ENCODE measurements at places on chromosomes 5 and 9.

GRCh38 chr9:95511952-95512708 lies 4.6 kb downstream of the PTCH1 start:
- no peak for DNase-seq

GRCh38 chr9:123742009-123742767 lies 187.7 kb downstream of the DENND1A start:
- DNase-seq: no peak

DNA sequence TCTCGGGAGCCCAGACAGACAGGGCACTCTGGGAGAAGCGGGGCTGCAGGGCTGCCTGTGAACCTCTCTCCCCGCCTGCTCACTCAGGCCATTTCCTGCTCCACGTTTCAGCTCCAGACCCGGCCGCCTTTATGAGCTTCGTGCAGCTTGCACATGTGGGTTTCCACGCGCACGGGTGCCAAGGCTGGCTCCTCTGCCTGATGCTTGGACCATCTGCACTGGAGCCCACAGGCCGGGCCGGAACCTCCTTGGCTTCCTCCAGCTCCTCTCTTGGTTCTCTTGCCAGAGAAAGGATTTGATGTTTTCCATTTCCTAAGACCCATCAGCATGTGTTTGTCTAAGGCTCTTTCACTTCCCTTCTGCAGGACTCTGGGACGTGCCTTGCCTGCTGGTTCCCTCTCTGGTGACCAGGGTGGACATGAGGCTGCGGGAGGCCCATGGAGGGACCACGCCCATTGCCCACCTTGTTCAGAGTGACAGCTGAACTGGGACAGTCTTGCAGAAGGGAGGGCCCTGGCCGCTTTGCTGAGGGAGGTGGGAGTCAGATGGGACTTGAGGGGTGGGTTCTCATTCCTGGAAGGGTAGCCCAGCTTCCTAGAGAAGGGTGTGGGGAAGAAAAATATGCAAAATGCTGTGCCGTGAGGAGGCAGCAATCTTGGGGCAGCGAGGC lies 23.3 kb upstream of the COL5A1 start:
- DNase-seq: no peak

DNA sequence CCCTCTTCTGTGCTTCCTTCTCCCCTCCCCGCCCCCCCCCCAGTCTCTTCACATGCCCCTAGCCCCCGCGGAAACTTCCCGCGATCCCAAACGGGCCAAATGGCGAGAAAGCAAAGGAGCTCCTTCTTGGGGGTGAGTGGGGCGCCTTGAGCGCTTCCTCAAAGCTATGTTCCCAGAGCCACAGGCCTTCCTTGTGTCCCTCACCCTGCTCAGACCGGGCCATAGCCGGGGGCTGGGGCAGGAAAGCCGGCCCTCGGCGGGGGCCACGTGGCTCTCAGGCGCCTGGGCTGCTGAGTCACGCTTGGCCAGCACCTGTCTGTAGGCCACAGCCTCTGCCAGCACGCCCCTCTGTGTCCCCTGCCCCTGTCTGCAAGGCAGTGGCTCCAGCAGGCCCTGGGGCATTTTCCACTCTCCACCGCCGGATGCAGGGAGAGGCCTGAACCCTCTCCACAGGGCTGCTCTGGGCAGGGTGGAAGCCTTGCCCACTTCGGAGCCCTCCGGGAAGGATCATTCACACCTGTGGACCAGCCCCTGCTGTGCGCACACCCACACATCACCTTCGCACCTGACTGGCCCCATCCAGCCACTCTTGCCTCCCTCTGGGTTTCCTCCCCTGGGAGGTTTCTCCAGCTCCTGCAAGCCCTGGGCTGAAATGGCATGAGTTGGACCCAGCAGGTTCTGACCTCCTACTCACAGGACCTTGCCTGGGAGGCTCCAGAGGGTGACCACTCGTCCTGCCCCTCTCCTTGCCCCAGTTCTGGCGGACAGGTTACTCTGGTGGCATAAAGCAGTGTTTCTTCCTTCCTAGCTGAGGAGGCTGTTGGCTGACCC lies 1.2 kb upstream of the SQSTM1 start:
- no peak for DNase-seq

DNA sequence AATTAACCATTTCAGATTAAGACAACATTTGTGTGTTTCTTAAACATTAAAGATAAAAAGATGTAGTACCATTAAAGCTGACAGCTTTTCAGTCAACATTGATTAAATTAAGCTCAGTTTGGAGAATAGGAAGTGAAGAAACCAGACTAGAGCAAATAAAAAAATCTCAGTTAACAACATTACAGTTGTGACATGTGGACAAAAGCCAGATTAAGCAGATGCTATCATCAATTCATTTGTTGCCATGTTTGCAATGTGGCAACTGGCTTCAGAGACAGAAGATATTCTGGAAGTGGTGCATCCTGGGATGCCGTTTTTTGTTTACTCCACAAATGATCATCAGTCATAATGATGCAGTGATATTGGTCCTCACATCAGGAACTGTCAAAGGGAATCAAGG lies 70.3 kb upstream of the CNTLN start:
- no peak for DNase-seq

- peak; percentile 94 for DNase-seq
Observed at GRCh38 chr9:5450359-5451091, at the start of gene CD274. TSS of gene CD274 (plus strand) at chr9:5450542. CDS start at chr9:5456114, 5,572 bp downstream.

- no peak for DNase-seq
Observed at GRCh38 chr5:157362012-157362411, 96.1 kb downstream of the CYFIP2 start.

DNA sequence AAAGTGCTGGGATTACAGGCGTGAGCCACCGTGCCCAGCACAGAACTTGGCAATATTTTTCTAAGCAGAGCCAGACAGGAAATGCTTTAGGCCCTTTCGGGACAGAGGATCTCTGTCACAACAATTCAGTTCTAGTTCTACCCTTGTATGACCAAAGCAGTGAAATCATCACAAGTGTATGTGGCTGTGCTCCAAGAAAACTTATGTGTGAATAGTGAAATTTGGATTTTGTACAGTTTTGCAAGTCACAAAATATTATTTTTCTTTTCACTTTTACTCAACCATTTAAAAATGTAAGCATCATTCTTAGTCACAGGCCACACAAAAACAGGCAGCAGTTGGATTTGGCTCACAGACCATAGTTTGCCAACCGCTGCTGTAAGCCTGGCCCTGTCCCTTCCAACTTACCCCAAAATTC lies 20.4 kb upstream of the PRUNE2 start:
- DNase-seq: no peak

- DNase-seq: no peak
Observed at GRCh38 chr5:103909391-103909790, 346.8 kb upstream of the NUDT12 start.

DNA sequence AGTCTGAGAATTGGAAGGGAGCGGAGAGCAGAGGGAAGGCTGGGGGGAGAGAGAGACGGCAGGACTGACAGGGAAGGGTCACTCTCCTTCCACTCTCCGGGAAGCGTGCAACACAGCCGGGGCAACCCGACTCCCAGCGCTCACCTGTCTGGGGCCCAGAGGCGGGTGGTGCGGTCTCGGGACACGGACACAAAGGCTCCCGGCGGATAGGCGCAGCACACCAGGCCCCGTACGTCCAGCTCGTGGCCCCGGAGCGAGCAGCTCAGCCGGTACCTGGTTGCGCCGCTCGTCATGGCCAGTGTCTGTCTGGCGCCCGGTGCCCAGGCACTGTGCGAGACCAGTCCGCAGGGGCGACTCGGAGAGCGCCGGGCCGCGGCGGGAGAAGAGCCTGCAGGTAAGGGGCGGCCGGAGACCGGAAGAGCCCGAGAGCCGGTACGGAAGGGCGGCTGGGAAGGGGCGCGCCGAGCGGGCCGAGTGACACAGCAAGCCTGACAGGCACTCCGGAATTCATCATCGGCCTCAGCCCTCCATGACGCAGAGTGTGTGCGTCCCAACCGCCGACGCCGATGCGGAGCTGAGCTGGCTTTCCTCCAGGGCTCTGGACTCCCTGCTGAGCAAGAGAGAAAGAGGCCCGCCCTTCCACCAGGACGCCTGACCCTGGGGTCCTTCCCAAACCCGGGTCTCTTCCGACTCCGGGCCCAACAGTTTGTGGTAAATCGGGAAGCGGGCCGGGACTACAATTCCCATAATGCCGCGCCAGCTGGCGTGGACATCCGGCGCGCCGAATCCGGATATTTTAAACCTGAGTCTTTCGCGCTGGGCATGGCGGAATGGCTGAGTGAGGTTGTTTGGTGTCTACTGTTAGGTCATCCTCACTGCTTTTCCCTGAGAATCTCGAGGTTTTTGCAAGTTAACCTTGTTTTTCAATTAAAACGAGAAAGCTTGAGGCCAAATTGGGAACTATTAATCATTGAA lies at the start of gene PLAA:
Gene PLAA, minus strand, starts transcription at position 490 of the 975 bp plus-strand sequence. Its CDS starts 197 bp downstream, at position 293.
- DNase-seq: peak; percentile 97
